GM23338 (cell line): ENCODE measurements at places on chromosomes 3 and 15.

GRCh38 chr15:95910643-95911212, 419.8 kb upstream of the NR2F2 start:
- peak overlapping the region; percentile 28 for H3K27ac ChIP-seq
- H3K4me1 ChIP-seq: peaks cover 54% of the 10 kb centered on the region
- DNase-seq: peak; percentile 64

- H3K27me3 ChIP-seq: no peaks in the 10 kb centered on the region
- H3K4me1 ChIP-seq: peaks cover 29% of the 10 kb centered on the region
- no peaks in the 10 kb centered on the region for H3K36me3 ChIP-seq
Measured at GRCh38 chr3:33439546-33440327, 468 bp downstream of the UBP1 start.

DNA sequence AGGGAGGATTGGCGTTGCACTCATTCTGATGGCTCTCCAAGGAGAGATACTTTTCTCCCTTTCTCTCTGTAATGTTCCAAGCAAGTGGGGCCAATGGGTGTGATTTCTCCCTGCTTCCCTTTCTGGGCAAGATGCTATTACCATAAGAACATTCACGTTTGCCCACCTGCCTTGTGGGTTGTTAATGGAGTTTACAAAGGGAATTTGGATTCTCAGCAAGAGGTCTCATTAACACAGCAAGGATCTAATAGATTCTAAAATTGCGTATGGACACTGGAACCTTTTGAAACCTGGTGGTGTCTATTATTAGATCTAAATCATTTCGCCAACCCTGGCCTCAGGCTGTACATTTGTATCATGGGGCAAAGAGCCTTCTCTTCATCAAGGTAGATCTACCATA, 74.1 kb downstream of the SLCO3A1 start:
- DNase-seq: no peak
- H3K4me3 ChIP-seq: peak overlapping the region; percentile 9; the same call in 1 of the 2 replicates
- H3K36me3 ChIP-seq: no peaks in the 10 kb centered on the region
- no peak overlapping the region for H3K27ac ChIP-seq

DNA sequence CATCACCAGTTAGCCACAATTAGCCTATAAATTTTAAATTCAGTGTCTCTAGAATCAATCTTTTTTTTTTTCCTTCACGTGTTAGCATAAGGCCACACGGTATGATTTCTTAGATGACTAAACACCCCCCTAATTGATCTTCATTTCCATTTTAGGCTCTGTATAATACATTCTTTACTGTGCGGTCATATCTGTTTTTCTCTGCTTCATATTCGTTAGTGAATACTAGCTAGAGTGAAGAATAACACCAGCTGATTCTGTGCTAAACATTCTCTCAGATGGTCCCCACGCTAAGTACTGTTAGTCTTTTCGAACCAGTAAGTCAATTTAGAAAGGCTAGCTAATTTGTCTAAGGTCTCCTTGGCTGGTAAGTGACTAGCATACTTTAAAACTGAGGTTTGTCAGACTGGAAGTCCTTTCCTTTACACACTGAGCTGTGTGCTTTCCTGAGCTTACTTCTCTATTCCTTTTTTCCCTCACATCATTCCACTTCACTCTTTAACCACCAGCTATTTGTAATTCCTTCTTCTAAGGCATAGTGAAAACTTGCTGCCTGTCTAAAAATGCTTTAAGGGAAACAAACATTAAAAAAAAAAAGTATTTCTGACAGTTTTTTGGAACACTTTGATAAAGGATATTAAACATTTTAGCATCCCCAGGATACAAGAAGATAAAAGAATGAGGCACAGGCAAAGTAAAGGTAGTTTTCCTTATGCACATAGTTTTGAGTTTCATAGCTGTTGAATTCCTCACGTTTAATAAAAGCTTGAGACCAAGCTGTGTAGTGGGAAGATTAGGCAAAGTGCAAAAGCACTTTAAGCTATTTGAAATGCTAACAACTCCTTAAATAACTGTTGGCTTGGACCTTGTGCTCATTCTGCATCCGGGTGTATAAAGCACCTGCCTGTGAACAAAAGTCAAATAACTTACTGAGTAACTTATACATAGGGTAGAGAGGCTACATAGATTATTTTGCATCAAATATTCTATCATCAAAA, 17.1 kb downstream of the ZFAND6 start:
- peaks cover 49% of the 10 kb centered on the region for H3K4me1 ChIP-seq
- no peaks in the 10 kb centered on the region for H3K36me3 ChIP-seq
- no peaks in the 10 kb centered on the region for H3K27me3 ChIP-seq

- H3K27me3 ChIP-seq: no peaks in the 10 kb centered on the region
- no peak overlapping the region for H3K27ac ChIP-seq
- H3K36me3 ChIP-seq: no peaks in the 10 kb centered on the region
- no peak overlapping the region for H3K4me3 ChIP-seq
- no peaks in the 10 kb centered on the region for H3K4me1 ChIP-seq
- no peak for DNase-seq
Measured at GRCh38 chr3:120634539-120634938, 38.4 kb downstream of the NDUFB4 start.

- H3K27me3 ChIP-seq: no peaks in the 10 kb centered on the region
- no peak for DNase-seq
- H3K36me3 ChIP-seq: no peaks in the 10 kb centered on the region; the same call in 1 of the 2 replicates
- H3K4me3 ChIP-seq: no peak overlapping the region
Measured at GRCh38 chr15:100680726-100681125, 78.3 kb downstream of the ASB7 start.

DNA sequence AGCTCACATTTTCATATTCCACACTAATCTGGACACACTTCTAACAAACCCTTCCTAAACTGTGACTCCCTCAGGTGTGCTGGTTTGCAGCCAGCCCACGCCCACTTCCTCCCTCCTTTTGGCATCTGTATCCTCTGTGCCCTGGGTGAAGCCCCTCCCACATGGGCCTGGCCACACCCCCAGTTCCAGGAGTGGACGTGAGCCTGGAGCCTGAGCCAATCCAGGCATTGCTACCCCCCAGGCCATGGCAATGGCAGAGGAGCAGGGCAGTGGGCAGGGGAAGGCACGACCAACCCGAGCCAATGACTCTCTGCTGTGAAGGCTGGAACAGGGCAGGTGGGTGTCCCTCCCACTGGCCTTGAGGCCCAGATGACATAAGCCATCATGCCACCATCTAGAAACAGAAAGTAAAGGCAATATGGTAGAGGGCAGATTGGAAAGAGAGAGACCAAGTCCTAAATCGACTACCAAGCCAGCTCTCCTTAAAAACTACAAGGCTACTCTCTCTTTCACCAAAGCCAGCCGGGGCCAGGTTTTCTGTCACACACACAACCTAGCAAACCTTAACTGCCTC, 18.6 kb downstream of the FAM174B start:
- peak; percentile 69 for DNase-seq
- H3K4me3 ChIP-seq: no peak overlapping the region
- H3K4me1 ChIP-seq: peaks cover 13% of the 10 kb centered on the region; the same call in 1 of the 2 replicates
- H3K36me3 ChIP-seq: no peaks in the 10 kb centered on the region
- H3K27me3 ChIP-seq: no peaks in the 10 kb centered on the region

- no peak overlapping the region for H3K27ac ChIP-seq
- no peak overlapping the region for H3K4me3 ChIP-seq
- H3K27me3 ChIP-seq: no peaks in the 10 kb centered on the region
- no peaks in the 10 kb centered on the region; the same call in 1 of the 2 replicates for H3K4me1 ChIP-seq
- no peak for DNase-seq
- H3K36me3 ChIP-seq: no peaks in the 10 kb centered on the region
Measured at GRCh38 chr15:48486228-48486627, 155.0 kb downstream of the DUT start.

- H3K4me1 ChIP-seq: no peaks in the 10 kb centered on the region
- no peak for DNase-seq
- H3K27ac ChIP-seq: no peak overlapping the region
- H3K27me3 ChIP-seq: no peaks in the 10 kb centered on the region
- H3K36me3 ChIP-seq: peaks cover 9% of the 10 kb centered on the region
Measured at GRCh38 chr3:9978710-9979305, 7.8 kb downstream of the EMC3 start.

DNA sequence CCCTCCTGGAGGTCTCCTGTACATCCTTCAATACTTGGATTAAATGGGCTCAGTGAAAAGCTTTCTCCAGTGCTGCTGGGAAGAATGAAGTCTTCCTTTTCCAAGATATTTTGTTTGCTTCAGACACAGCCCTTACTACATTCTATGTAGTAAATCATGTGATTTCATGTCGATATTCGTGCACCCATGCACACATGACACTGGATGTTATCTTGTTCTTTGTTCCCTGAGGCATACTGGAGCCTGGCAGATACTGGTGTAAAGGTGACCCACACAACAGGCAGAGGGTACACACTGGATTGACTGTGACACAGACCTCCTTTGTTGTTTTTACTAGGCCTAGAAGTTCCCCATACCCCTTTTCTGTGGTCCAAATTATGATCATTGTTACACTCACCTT, 40.3 kb upstream of the ATP2C1 start:
- H3K4me1 ChIP-seq: peaks cover 27% of the 10 kb centered on the region
- H3K27ac ChIP-seq: no peak overlapping the region
- H3K36me3 ChIP-seq: no peaks in the 10 kb centered on the region
- H3K4me3 ChIP-seq: no peak overlapping the region
- no peak for DNase-seq

- peak; percentile 27 for DNase-seq
- no peak overlapping the region for H3K27ac ChIP-seq
- peaks cover 8% of the 10 kb centered on the region; the same call in 1 of the 2 replicates for H3K4me1 ChIP-seq
- H3K4me3 ChIP-seq: no peak overlapping the region
- no peaks in the 10 kb centered on the region for H3K36me3 ChIP-seq
- H3K27me3 ChIP-seq: no peaks in the 10 kb centered on the region
Measured at GRCh38 chr3:34145796-34146195, 347.4 kb downstream of the PDCD6IP start.

GRCh38 chr3:42031808-42032480, 59.2 kb upstream of the TRAK1 start:
- H3K4me1 ChIP-seq: peaks cover 26% of the 10 kb centered on the region
- peak overlapping the region; percentile 28 for H3K27ac ChIP-seq
- peak; percentile 67 for DNase-seq
- H3K4me3 ChIP-seq: no peak overlapping the region
- H3K36me3 ChIP-seq: no peaks in the 10 kb centered on the region
- no peaks in the 10 kb centered on the region for H3K27me3 ChIP-seq

DNA sequence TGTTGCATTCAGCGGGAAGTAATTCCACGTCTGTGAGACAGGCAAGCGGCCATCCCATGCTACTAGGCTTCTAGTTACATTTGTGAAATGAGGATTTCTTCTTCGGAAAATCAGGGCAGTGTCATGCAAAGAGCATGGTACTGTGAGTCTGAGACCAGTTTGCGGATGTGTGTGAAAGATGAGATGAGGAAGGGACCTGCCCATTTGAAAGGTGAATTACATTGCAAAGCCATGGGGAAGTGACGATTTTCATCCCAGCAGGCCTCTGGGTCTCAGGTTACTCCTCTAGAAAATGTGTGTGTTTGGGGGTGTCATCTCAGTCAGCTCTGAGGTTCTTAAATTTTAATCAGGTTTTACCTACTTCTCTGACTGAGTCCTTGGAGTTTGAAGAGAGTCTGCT, 16.1 kb downstream of the TLE3 start:
- H3K36me3 ChIP-seq: no peaks in the 10 kb centered on the region
- H3K4me1 ChIP-seq: peaks cover 59% of the 10 kb centered on the region
- peak overlapping the region; percentile 9; the same call in 1 of the 2 replicates for H3K4me3 ChIP-seq
- DNase-seq: peak; percentile 74
- peak overlapping the region; percentile 65 for H3K27ac ChIP-seq
- H3K27me3 ChIP-seq: no peaks in the 10 kb centered on the region

DNA sequence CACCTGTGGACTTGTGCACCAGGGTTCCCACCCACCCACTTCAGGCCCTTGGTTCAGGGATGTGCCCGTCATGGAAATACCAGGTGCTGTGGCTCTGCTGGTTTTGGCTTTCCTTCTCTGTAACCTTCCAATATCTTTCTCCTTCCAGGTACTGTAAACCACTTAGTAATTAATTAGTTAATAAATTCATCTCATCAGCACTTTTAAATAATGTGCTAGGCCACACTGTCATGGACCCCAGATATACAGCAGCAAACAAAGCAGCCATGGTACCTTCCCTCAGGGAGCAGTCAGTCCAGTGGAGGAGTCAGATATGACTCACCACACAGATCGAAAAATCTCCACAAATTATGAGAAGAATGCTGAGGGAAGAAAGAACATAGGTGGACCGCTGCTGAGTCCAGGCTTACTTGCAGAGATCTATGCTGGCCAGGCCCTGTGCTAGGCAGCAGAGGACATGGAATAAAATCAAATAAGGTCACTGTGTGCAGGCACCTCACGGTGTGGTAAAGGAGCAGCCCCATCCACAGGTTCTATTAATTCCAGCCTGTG, 6.8 kb upstream of the GATA2 start:
- H3K4me1 ChIP-seq: no peaks in the 10 kb centered on the region; the same call in 1 of the 2 replicates
- DNase-seq: no peak
- no peaks in the 10 kb centered on the region for H3K36me3 ChIP-seq
- H3K4me3 ChIP-seq: no peak overlapping the region

DNA sequence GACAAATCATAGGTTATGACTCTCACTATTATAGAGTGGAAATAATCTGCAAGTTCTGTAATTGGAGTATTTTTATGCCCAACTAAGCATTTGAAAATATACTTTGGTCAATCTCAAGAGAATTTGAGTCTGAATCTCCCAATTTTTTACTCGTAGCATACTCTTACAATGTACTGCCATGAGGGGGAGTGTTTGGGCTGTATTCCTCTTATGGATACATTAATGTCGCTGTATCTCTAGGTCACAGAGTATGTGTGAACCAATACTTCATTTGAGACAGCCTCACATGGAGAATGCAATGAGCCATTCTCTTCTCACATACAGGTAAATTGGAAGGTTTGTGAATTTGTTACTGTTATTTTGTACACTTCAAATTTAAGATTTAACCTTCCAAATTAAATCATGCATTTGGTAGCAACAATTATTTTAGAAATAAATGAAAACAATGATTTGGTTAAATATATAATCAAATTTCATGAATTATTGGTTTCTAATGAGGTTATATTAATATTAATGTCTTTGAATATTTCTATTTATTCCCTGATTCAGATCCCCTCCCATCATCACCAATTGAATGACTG, 5.5 kb upstream of the CD200 start:
- no peaks in the 10 kb centered on the region for H3K27me3 ChIP-seq
- no peaks in the 10 kb centered on the region for H3K36me3 ChIP-seq
- no peak overlapping the region for H3K4me3 ChIP-seq

DNA sequence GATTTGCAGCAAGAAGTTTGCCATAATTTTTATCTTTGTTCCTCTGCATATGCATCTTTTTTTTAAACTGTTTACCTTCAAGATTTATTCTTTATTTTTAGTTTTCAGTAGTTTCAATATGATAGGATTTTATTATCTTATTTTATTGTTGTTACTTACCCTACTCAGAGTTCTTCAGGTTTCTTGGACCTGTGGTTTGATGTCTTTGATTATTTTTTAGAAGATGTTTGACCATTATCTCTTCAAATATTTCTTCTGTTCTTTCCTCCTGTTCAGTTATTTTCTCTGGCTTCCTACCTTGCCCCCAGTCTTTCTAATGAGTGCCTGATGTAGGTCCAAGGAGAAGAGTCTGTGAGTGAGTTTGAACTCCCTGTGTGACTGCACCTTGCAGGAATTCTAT, 137.7 kb downstream of the FILIP1L start:
- H3K36me3 ChIP-seq: no peaks in the 10 kb centered on the region
- no peaks in the 10 kb centered on the region for H3K4me1 ChIP-seq
- H3K27ac ChIP-seq: no peak overlapping the region
- no peaks in the 10 kb centered on the region for H3K27me3 ChIP-seq
- DNase-seq: no peak

GRCh38 chr15:100966997-100967396, 47.8 kb downstream of the LRRK1 start:
- H3K4me1 ChIP-seq: no peaks in the 10 kb centered on the region
- no peaks in the 10 kb centered on the region for H3K36me3 ChIP-seq
- H3K4me3 ChIP-seq: no peak overlapping the region
- no peak for DNase-seq

GRCh38 chr3:12273045-12273695, 15.7 kb upstream of the PPARG start:
- H3K4me1 ChIP-seq: no peaks in the 10 kb centered on the region
- no peaks in the 10 kb centered on the region for H3K36me3 ChIP-seq
- H3K27ac ChIP-seq: no peak overlapping the region
- H3K27me3 ChIP-seq: no peaks in the 10 kb centered on the region
- DNase-seq: no peak
